Neural crest cell (in vitro differentiated cells): ENCODE measurements at places on chromosomes 2 and 18.

GRCh38 chr2:131566371-131566770, 38.7 kb downstream of the CCDC74A start:
- DNase-seq = no peak

GRCh38 chr2:190875891-190876290, 4.7 kb upstream of the GLS start:
- DNase-seq = no peak

GRCh38 chr2:241309684-241310117, 5.8 kb downstream of the HDLBP start:
- no peak for DNase-seq

DNA sequence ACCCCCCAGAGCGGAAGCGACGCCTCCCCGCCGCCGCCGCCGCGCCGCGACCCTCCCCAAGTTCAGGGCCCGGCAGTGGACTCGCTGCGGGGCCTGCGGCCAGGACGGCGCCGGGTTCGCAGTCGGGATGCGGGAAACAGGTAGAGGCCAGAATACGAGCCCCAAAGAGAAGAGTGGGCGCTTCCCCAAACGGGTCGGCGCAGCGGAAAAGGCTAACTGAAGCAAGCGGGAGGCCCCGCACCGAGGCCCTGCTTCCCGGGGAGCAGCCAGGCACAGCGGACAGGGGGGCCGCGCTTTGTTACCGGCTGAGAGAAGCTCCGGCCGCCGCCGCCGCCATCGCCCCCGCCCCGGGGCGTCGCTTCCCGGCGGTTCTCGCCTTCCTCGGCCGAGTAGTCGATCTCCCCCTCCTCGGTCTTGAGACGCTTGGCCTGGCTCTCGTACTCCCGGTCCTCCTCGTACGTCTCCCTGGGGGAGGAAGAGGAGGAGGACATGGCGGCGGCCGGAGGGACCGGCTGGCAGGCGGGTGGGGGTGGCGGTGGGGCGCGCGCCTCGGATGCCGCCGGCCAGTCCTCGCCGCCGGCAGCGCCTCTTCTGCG, 494 bp downstream of the HNRNPLL start:
- DNase-seq = no peak

GRCh38 chr2:230129343-230129742, 60.6 kb upstream of the SLC16A14 start:
- DNase-seq = no peak

DNA sequence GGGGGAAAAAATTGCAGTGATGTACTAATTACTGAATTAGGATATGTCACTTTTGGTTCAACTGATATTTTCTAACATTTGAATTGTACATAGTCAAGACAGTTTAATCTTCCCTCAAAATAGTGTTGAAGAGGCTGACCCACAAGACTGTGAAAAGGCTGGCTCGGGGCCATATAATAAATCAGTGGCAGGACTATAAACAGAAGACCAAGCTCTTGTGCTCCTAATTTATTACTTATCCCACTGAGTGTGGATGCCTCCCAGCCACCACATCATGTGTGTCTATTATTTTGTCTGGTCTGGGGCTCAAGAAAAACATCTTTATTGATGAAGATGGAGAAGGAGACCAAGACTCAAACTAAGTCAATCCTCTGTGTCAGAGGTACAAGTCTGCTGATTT, 64.4 kb downstream of the PLEKHM3 start:
- no peak for DNase-seq

- no peak for DNase-seq
These were observed 2.3 kb upstream of the PLEKHH2 start for GRCh38 chr2:43634604-43635306.

DNA sequence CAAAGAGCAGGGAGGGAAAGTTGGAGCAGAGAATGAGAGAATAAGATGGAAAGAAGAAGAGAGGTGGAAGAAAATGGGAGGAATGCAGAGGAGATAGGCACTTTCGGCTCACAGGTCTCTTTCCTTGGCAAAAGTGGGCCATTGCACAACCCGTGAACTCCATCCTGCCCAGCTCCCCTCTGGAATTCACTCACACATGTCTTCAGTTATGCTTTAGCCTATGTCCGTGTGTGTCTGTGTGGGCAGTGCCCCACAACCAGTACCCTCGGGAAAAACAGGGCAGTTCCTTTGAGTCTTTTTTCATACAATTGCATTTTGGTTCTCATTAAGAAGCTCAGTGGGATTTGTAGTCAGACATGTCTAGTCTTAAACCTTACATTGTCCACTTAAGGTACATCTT, 34.5 kb downstream of the DTNA start:
- DNase-seq = no peak

- no peak for DNase-seq
These were observed 76.1 kb downstream of the CABYR start for GRCh38 chr18:24214913-24215312.

DNA sequence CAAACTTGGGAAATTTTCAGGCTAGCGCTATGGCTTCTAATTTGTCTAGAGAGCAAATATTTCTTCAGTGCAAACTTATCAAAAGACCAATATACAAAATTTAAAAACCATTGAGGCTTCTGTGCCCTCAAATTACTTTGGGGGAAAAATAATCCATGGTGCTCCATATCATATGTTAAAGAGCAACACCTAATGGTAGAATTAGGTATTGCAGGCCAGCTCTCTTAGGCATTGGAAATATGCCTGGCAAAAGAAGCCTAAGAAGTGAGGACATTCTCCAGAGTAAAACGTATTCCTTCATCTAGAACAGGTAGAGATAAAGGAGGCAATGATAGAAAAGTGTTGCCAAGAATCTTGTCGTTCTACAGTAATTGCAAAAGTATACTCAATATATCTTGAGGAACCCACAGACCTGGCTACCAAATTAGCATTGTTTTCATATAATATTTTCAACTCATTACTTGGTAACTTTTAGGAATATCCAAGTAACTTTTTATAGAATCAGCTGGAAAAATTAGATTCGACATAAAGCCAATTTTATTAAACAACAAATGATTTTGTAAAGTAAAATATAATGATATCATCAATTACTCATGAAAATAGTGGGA, 401.1 kb downstream of the BCL11A start:
- peak; percentile 15 for DNase-seq

GRCh38 chr18:58536202-58536516, 92.7 kb downstream of the ALPK2 start:
- DNase-seq = no peak
